Transverse colon (tissue), 4 donors: ENCODE measurements at places on chromosomes 5 and 9. TPM values are rescaled to one million over a fixed set of nuclear protein-coding genes. Genes with fewer than 3 reads are reported as not detected.

- DNase-seq = no peak
These were observed 847.9 kb downstream of the EFNA5 start for GRCh38 chr5:106822851-106823250.

DNA sequence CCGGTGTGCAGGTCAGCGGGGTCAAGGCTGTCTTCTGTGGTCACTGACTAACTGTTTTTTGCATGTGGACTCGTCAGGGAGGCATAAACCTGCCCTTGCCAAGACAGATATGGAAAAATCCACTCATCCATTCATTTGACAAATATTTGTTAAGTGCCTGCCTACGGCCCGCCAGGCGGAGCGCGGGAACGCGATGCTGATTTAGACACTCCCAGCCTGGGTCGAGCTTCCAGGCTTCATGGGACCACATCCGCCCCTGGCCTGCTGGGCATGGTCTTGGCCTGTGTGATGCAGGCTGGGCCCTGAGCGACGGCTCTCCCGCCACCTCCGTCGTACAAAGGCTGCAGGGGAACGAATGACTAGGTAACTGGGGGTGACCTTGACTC, 18.1 kb downstream of the MYMK start:
- no peak for DNase-seq

DNA sequence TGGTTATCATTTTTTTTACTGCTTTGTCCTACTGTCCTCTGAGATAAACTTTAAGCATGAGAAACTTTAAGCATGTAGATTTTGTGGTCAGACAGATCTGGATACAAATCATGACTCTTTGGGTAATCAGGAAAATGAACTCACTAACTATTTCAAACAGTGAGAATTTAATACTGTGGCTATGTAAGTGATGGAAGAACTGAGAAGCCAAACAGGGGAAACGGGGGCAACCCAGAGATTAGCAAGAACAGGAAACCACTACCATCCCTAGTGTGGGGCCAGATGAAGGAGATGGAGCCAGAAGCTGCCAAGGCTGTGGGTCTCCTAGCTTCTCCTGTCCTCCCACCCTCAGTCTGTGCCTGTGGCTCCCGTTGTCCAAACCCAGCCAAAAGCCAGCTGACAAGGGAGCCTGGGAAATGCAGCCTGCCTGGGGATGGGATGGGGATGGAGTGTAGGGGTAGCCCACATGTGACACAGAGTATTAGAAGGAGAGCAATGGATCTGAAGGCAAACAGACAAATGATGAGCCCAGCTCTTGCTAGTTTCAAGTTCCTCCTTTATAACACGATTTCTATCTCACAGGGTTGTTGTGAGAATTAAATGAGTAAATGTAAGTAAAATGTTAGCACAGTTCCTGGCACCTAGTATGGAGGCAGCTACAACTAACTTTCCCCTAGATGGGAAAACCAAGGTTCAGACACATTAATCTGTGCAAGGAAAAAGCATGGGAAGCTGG, 27.7 kb upstream of the CDC23 start:
- DNase-seq = no peak

DNA sequence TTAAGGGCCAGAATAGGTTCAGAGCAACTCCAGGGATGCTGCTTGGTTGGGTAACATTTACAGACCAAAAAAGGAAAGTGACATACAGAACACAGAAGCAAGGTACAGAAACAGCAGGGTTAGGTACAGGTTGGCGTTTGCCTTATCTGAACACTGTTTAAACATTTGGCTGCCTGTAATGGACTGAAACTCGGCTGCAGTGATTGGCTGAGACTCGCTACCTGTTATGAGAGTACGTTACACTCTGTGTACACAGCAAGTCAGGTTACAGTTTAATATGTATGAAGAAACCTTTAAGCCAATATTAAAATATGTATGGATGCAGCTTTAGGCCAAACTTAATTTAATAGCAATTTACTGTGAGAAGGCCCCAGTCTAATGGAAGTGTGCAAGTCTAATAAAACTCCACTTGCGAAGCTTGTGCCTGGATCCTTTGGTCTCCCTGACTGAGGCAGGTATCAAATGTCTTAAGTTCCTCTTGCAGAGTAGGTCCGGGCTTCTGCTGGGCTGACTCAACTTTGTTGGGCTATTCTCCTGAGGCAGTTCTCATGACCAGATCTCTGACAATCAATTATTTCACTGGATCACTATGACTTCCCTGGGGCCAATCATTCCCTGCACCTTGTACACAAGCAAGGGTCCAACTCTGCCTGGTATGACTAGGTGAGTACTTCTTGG, 204.9 kb downstream of the ZNF462 start:
- DNase-seq = peak; percentile 57

DNA sequence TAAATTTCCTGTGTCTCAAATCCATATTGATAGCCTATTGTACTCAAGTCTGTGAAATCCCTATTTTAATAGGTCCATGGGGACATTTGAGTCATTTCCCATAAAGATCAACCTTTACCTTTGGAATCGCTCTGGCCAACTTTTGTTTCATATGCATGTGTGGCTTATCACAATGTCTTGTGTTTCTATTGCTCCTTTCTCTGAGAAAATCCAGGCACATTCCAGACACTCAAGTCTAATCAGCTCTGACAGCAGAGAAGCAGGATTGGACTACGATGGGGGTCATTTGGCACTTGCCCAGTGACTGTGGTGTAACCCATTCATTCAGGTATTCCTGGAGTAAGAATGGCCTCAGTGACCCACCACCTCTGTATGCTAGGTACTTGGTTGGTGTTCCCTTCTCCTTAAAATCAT, 48.4 kb downstream of the ACTBL2 start:
- DNase-seq = no peak

GRCh38 chr9:83432104-83432627, 106.0 kb downstream of the FRMD3 start:
- DNase-seq = peak; percentile 77

DNA sequence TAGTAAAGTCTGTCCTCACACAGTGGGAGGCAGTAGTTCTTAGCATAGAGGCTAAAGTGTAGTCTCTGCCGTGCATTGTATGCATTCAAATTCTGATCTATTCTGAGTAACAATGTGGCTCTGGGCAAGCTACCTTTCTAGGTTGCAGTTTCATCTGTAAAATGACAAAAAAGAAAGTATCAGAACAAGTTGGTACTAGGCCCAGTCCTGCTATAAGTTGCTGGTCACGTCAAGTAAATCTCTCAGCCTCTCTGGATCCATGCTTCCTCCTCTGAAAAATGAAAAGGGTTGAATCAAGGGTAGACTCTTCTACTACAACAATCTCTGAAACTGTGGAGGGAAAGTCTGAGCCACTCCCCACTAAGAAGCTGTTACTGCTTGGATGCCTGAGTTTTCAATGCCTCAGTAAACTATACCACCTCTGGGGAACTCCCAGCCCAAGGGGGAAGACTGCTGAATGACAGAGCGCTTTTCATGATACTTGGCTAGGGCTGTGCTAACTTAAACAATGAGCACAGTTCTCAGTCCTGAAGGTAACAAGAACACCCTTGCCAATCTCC, 34.5 kb upstream of the SPARC start:
- DNase-seq = no peak

- peak; percentile 14 for DNase-seq
These were observed 30.4 kb downstream of the RNF145 start for GRCh38 chr5:159178978-159179377.

DNA sequence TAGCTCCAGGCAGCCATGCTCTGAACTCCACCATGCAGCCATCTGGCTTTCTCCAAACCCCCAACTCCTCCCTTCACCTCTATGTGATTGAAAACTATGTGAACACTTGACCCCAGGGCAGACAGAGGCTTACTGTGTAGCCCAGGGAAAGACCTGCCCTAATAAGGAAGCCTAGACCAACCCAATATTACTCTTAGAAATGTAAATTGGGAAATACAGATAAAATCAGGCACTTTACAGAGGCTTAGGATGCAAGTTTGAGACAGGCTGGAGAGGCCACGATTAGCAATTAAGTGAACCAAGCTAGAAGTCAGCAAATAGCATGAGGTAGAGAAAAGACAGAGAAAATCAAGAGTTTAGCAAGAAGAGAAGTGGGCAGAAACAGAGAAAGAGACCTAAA, 141.7 kb upstream of the ABCA1 start:
- no peak for DNase-seq

DNA sequence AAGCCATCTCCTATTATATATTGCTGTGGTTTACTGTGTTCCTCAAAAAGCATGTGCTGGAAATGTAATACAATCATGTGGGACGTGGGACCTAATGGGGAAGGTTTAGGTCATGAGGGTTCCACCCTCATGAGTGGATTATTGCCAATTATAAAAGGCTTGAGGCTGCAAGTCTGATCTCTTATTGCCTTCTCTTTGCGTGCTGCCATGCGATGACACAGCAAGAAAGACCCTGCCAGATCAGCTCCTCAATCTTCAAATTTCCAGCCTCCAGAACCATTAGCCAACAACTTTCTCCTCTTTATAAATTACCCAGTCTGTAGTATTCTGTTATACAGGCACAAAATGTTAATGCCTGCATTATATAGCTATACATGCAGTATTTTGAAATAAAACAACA, 45.4 kb downstream of the MARCHF11 start:
- no peak for DNase-seq

- peak; percentile 82 for DNase-seq
These were observed 4.9 kb upstream of the FYB1 start for GRCh38 chr5:39224196-39224761.

DNA sequence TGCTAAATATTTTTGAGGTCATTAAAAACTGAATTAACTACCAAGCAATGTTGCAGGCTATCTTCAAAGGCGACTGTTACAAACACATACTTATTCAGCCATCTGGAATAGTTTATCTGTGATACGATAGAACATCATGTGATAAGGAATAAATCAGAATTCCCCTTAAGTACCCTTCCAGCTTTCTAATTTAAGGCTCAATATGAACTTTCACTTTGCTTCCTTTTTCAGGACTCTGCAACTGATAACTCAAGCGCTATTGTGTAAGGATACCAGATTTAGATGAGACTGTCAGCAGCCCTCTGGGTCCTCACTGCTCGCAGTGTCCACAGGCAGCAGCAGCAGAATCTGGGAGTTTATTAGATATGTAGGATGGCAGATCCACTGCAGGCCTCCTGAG, 416.3 kb downstream of the SPATA31D1 start:
- no peak for DNase-seq

- DNase-seq = peak; percentile 80
These were observed 31.1 kb downstream of the SV2C start for GRCh38 chr5:76114179-76114851.

DNA sequence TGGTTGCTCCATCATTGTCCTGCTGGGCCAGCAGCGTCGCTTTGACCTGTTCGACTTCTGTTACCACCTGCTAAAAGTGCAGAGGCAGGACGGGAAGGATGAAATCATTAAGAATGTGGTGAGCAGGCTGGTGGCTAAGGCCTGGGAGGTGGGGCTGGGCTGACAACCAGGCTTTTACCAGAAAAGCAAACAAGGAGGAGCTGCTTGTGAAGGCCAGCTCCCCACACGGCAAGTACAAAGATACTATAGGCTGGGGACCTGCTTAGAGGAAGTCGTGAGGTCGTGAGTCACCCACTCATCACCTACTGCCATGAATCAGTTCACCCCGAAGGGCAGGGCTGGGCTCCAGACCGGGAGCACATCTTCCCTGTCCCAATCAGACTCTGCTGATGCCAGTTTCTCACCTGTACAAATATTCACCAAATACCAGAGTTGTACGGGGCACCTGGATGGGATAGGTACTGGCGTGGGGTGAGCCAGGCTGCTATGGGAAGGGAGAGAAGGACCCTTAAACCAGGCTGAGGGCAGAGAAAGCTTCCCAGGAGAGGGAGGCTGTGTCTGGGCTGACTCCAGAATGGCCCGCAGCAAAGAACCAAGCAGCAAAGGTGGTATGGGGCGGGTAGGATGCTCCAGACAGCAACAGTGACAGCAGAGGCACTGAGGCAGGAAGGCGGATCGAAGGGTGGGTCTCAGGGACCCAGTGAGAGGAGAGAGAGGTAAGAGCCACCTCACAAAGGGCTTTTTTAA, 69.3 kb upstream of the NIPAL4 start:
- peak; percentile 13 for DNase-seq

GRCh38 chr5:177452688-177453638, 6.3 kb downstream of the PRR7 start:
- no peak for DNase-seq

DNA sequence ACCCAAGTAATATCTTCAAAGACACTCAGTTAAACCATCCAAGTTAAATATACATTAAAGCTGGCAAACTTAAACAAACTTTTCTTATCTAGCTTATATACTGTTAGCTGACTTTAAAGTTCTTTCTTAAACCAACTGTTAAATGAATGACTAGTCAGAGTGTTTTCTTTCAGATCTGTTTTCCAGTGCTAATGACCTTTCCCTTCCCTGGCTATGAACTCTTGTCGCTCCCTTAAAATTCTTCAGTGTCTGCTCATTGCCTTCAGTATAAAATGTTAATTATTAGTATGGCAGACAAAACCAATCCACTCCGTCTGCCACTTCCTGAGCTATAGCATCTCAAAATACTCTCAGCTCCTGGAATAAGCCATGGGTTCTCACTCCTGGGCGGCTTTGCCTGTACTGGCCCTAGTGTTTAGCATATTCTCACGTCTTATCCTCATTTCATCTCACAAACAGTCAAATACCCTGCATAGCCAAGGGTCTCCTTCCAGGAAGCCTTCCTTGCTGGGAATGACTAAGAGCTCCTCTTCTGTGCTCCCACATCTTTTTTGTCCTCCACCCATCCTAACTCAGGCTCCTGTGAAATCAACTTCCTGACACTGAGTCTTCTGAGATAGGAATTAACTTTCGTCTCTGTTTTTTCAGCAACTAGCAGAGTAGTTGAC, 87.7 kb downstream of the VCAN start:
- no peak for DNase-seq

- no peak for DNase-seq
These were observed 403.5 kb downstream of the ZSWIM6 start for GRCh38 chr5:61735531-61735930.

DNA sequence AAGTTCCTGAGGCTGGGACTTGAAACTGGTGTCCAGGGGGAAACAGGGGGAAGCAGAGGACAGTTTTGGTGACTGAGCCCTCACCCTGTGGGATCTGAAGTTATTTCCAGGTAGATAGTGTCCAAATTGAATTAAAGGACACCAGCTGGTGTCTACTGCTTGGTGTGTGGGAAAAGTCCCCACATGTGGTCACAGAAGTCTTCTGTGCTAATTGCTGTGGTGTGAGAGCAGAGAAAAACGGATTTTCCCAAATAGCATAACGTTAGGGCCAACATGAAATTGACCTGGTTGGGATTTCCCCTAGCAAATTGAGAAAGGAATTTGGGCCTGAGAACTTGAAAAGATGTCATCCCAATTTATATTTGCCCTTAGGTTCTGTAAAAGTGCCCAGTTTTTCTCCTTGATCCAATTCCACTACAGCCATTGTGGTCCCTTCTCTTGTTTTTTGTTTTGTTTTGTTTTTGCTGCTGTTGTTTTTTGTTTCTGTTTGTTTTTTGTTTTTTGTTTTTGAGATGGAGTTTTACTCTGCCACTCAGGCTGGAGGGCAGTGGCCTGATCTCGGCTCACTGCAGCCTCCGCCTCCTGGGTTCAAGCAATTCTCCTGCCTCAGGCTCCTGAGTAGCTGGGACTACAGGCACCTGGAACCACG, 5.6 kb upstream of the STARD4 start:
- DNase-seq = no peak

CETN3 gene
- 9.7 TPM for total RNA-seq

FOXD4 gene
- total RNA-seq = not detected

LCP2 gene
- 2.6 TPM for total RNA-seq

ZNF454 gene
- 0.41 TPM for total RNA-seq

CD72 gene
- 3.0 TPM for total RNA-seq

SAPCD2 gene
- 37.2 TPM for total RNA-seq
